Stimulated activated naive CD4-positive, alpha-beta T cell treated with Interleukin-2 at 50 U/mL for 16 hours (primary cell): ENCODE measurements at places on chromosomes 11 and 22.

DNA sequence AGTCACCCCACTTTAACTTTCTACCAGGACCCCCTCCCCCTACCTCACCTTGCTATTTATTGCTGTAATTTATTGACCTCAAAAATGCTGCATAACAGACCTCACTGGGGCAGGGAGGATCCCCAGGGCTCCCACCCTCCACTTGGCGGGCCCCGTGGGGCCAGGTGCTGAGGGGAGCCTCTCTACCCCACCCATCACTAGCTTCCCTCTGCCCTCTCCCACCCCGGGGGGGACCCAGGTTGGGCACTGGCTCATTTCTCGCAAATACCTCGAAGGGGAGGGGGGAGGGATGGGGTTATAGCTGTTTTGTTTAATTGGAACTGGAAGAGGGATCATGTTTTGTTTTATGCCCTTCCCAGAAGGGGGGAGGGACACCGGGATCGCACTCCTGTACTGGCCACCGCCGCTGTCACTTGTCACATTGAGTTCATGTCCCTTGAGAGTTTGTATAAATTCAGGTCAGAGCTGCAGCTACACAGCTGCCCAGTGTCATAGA is 16.3 kb upstream of the TMEM191C start:
- no peak for DNase-seq

DNA sequence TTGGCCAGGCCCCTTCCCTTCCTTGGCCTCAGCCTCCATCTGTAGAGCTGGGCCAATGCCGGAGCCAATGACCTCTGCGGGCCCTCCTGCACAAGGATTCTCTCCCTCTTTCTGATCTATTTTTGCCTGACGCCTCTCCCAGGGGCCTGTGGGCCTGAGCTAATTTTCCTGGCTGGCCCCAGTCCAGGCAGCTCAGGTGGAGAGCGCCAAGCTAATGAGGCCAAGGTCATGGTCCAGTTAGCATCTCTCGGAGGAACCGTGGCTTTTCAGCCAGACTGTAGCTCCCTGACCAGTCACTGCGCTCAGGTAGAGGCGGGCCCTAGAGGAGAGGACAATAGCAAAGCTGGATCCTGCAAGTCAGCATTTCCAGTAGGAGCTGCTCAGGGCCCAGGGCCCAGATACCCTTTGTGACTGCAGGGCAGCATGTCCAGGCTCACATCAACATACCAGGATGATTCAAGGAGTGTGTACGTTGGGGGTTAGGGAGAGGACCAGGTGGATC is 43.5 kb downstream of the APOL3 start:
- DNase-seq, result no peak

- DNase-seq, result no peak
Observed at GRCh38 chr11:71937826-71938225, 9.0 kb downstream of the RNF121 start.

DNA sequence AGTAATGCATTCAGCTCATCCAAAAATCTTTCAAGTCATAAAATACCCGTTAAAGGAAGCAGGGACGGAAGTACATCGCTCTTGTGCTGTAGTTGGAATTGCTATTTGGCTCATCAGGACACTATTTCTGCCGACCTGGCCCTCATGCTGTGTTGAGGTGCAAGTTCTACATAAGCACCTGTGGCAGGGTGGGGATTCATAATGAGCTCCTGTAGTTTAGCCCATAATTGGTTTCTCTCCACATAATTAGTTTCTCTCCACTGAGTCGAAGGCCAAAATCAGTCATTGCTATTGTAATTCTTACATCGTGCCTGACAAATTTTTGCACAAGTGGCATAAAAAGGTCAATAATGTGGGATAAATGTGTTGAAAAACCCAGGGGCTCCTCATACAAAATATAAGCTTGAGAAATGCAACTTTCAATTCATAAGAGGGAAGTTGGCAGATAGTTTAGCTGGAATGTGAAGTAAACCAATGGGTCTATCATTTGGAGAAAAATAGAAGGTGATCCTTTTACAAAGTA is 14.9 kb upstream of the ISX start:
- DNase-seq, result no peak

- DNase-seq, result no peak
Observed at GRCh38 chr22:37088108-37088605, 21.4 kb downstream of the TMPRSS6 start.

- no peak for DNase-seq
Observed at GRCh38 chr22:22520667-22521602, 865 bp upstream of the ZNF280A start.

DNA sequence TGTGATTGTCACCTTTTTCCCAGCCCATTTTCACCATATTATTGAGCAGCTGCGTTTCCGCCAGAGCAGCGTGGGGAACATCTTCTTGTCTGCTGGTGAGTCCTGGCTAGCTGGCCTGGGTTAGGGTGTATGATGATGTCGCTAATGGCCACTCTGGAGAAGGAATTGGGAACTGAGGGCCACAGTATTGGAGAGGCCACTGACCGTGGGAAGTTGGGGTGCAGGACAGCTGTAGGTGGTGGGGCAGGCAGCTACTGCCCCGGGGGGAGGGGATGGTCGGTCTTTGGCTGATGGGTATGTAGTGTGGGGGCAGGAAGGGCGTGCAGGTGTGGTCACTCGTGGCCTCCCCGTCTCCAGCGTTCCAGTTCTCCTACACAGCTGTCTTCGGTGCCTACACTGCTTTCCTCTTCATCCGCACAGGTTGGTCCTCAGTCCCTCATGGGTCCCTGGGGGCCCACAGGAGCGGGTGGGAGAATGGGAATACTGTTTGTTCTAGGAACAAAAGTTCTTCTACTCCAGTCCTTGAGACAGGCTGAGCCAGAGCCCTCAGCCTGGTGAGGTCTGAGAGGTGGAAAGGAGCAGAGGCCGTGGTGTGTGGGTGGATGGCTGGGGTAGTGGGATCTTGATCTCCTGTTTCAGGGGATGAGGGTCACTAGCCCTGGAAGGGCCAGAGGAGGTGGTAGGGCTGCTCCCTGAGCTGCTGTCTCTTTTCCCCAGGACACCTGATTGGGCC is 2.1 kb downstream of the RCE1 start:
- DNase-seq, result no peak

- no peak for DNase-seq
Observed at GRCh38 chr11:117574551-117574950, 222.5 kb downstream of the DSCAML1 start.

GRCh38 chr11:9790703-9791102 is 126.8 kb downstream of the SWAP70 start:
- DNase-seq, result no peak

- peak; percentile 43 for DNase-seq
Observed at GRCh38 chr11:67614730-67615714, 8.3 kb downstream of the NDUFV1 start.

DNA sequence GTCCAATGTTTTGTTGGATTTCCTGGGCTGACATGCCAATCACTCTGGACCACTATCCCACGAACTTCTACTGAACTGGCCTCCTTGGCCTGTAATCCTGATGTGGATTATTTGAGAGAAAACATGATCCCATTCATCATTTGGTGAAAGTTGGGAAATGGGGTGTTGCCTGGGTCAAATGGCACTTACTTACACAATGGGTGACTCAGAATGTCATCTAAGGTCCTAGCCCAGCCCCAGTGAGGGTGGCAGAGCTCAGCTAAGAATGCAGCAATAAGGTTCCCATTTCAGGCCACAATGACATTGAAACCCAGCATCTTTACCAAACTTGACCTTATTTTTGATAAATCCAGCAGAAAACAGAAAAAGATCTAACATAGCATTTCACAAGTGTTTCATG is 8.0 kb upstream of the DSCAML1 start:
- no peak for DNase-seq

DNA sequence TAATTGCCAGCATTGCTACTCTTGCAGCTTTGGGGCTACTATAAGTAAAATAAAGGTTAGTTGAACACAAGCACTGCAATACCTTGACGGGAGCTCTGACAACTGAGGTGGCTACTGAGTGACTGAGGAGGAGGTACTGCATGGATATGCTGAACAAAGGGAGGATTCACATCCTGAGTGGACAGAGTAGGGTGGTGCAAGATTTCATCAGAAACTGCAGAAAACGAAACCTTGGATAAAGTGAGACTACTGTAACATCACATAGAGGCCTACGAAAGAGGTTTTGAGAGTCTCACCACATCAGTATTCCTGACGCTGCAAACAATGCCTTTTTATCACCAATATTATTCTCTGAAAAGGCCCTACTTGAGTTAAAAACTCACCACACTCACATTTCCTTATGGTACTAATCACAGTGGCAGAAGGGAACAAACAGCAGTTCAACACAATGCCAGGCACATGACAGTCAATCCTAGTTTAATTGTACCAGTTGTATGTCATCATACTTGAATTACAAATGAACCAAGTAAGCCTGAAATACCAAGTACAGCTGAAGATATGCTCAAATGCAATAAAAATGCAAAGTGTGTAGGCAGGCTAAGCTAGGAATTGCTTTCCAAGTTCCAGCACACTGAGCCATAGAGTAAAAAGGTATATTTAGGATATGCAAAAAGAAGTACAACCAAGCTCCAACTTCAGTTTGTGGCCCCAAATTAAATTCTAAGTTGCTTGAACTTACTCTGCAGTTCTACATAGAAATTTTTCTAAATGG is 4.0 kb upstream of the GPR83 start:
- DNase-seq, result no peak

DNA sequence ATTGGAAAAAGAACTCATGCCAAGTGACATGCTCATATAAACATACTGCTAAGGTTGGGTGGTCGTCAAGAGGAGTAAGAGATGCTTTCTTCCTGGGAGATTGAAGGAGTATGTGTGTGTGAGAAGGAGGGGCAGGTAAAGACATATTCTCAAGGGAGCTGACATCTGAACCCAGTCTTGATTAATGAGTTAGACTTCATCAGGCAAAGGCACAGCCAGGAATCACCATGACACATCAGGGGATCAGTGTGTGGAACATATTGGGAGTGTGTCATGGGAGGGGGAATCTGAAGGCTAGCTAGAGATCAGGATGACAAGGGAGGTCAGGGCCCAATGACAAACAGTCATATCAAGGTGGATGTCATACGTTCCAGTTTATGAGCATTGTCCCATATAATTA is 14.9 kb downstream of the CNTF start:
- DNase-seq, result no peak

DNA sequence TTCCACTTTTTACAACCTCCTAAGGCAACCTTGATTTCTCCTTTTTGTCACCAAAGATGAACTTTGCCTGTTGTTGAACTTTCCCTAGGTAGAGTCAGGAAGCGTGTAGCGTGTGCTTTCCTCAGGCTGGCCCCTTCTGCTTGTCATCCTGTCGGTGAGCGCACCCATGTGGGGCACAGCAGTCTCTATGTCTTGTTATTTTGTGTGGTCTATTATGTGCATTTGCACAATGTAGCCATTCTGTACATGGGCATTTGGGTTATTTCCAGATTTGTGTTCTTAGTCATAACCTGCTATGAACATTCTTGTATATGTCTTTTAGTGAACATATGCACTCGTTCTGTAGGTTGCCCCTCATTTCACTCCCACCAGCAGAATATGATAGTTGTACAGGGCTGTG is 34.9 kb downstream of the CABIN1 start:
- no peak for DNase-seq

DNA sequence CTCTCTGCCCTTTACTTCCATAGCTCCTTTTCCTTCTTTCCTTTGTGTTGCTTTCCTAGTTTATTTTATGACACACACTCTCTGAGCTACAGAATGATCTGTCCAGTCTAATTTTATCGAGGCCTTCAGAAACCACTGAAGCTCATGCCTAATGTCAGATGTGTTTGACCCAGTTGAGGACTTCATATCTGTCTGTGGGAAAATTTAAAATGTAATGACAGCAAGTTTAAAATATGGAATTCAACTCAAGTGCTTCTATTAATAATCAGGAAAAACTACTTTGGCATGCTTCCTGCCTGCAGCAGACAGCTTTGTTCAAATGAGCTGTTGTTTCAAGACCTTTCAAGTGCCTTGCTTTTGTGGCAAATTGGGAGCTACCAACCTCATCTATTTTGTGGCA is 261.8 kb upstream of the MTNR1B start:
- DNase-seq, result no peak

- DNase-seq, result no peak
Observed at GRCh38 chr11:118845369-118845768, 38.3 kb upstream of the CXCR5 start.

DNA sequence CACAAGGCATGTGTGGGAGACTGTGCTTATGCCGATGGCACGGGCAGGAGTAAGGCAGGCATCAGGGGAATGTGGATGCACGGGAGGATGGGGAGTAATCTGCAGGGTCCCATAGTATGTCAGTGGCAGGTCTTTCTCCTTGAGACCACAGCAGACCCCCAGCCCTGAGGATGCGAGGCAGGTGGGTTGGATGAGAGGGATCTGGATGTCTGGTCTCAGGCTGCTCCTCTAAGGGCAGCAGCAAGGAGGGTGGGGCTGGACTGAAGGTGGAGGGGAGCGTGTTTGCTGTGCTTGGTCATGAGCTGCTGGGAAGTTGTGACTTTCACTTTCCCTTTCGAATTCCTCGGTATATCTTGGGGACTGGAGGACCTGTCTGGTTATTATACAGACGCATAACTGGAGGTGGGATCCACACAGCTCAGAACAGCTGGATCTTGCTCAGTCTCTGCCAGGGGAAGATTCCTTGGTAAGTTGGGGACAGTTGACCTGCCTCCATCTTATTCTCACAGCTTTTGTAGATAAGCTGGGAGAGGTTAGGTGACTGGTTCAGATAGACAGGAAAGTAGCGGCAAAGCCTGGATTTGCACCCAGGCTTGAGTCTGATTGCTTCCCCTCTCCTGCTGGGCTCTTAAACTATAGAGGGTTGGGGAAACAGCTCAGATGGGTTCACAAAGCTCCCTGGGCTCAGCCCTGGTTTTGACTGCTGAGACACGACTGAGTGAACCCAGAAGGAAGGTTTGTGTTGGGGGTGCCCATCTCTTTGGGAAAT is at the start of gene APOL1:
Gene APOL1, plus strand, starts transcription at position 380 of the 769 bp plus-strand sequence. CDS start 1,823 bp downstream, outside the sequence.
- peak; percentile 53 for DNase-seq

GRCh38 chr11:7656704-7657103 is 16.6 kb downstream of the CYB5R2 start:
- DNase-seq, result no peak

GRCh38 chr11:33063326-33063881 is 24.0 kb downstream of the TCP11L1 start:
- DNase-seq, result no peak

GRCh38 chr11:1574238-1574932 is 2.3 kb upstream of the DUSP8 start:
- peak; percentile 61 for DNase-seq

GRCh38 chr11:748007-748359 is 719 bp downstream of the TALDO1 start:
- no peak for DNase-seq

DNA sequence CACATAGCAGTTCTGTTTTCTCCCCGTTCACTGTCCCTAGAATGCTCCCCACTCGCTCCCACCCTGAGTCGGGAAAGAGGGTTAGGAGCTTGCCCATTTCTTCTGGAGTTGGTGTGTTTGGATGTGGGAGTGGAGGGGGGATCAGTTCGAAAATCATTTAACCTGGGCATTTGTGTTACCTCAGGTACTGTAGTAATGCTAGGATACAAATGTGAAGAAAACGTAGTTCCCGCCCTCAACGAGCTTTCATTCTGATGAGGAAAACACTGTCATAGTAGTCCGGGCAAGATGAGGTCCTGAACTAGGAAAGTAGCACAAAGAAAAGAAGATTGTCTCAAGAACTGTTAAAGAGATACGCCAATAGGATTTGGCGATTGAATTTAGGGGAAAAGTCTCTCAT is 539 bp downstream of the SDHD start:
- no peak for DNase-seq
